Fibroblast of upper back skin (primary cell): ENCODE measurements at places on chromosomes 13 and 19.
A peak's percentile ranks its signal among the peaks of the same experiment; 100 is the strongest.

GRCh38 chr19:13076320-13076719 is 26.3 kb downstream of the LYL1 start:
- DNase-seq, result no peak

- DNase-seq, result peak; percentile 32
Observed at GRCh38 chr19:52138278-52138982, 1.3 kb downstream of the ZNF616 start.

DNA sequence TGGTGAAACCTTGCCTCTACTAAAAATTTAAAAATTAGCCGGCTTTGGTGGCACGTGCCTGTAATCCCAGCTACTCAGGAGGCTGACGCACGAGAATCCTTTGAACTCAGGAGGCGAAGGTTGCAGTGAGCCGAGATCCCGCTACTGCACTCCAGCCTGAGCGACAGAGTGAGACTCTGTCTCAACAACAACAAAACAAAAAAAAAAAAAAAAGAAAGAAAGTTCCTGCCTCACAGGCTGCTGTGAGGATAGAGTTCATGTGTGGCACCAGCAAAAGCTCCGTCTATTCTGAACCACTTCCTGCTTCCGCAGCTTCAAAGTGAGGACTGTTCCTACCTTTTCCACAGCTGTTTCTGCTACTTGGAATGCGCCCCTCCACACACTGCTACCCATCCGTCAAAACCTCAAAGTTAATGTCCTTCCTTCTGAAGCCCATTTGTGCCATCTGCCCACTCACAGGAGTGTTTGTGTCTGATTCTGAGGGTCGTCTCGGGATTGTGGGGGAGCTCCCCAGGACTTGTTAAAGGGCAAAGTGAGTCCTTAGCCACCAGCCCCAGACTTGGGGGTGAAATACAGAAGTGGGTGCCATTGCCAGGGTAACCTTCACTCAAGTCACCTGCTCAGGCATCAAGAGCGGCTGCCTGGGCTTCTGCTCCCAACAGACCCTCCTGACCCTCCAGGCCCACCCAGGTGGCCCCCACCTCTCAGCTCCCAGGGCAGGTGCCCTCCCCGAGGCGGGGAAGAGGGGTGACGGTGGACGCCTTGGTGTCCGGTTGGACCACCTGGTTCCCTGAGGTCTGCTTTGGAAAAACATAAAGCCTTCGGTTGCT is 2.9 kb downstream of the MFSD12 start:
- DNase-seq, result no peak

GRCh38 chr19:45769821-45770191 is 754 bp upstream of the SIX5 start:
- DNase-seq, result no peak

GRCh38 chr19:17718947-17719711 is at the start of gene MAP1S:
TSS of gene MAP1S (plus strand) at chr19:17719480. CDS start at chr19:17719503, 23 bp downstream.
- DNase-seq, result peak; percentile 52

GRCh38 chr19:1521636-1522035 is 2.2 kb upstream of the PLK5 start:
- DNase-seq, result no peak
